ENCODE measurements at places on chromosomes 3 and 15.

GRCh38 chr3:185646382-185647133, 60.5 kb downstream of the SENP2 start:
- no peak for DNase-seq

- no peak for DNase-seq
Measured at GRCh38 chr3:193929373-193929772, 206.6 kb upstream of the HES1 start.

DNA sequence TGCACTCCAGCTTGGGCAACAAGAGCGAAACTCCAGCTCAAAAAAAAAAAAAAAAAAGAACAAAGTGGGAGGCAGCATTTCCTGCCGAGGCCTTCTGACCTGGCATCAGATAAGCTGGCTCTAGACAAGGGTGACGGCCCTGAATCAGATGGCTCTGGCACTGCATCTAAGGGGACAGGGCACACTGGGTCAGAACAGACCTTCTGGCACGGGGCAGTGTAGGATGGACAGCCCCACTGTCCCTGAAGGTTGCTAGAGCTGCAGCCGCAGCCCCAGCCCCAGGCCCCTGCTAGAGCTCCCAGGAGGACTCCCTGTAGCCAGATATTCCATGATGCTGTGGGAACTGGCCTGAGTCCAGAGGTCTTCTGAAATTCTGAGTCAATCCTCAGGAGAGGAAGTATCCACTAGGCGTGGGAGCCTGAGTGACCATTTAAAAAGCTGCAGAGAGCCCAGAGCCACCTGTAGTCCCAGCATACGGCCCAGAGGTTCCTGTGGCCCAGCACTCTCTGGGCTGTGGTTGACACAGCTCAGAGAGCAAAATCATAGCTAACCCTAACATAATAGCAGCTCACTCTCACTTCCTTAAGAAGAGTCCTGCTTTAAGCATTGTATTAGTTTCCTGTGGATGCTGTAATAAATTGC, 69.2 kb upstream of the MFGE8 start:
- peak; percentile 85 for DNase-seq

DNA sequence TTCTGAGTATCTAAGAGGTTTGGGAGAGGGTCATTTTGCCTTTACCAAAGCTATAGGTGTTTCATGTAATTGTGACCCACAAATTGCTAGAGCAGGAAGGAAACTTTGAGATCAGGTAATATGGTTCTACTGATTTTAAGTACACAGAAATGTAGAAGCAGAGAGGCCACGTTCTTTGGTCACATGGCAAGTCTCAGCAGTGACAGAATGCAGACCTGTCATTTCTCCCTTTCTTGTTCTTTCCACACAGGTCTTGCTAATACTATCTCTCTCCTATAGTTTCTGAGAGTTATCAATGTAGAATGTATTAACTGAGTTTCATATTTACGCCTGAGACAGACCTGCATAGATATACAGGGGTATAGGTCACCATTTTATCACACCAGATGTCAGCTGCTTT, 10.9 kb upstream of the RTP1 start:
- no peak for DNase-seq

DNA sequence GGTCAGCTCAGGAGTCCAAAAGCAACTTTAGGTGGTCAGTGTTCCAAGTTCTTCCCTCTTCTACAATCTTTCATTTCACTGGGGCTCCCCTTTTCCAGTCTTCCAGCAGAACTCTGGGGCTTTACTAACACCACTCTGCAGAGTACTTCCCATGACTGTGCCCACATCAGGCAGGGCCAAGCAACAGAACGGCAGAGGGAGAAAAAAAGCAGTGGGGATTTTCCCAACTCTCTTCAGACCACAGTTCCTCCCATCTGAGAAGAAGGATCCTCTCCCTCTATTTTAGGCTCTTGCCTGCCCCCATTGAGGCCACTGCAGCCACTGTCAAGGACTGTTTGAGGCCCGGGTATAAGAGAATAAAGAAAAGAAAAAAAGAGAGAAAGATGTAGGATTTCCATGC, 70.7 kb downstream of the TTBK2 start:
- no peak for DNase-seq

- DNase-seq = peak; percentile 78
Measured at GRCh38 chr3:37174532-37175126, at the start of gene LRRFIP2. LRRFIP2 (minus strand) TSS chr3:37174582; CDS start chr3:37148983, 25,599 bp downstream.

- DNase-seq = no peak
Measured at GRCh38 chr3:143585720-143586456, 262.4 kb downstream of the SLC9A9 start.

DNA sequence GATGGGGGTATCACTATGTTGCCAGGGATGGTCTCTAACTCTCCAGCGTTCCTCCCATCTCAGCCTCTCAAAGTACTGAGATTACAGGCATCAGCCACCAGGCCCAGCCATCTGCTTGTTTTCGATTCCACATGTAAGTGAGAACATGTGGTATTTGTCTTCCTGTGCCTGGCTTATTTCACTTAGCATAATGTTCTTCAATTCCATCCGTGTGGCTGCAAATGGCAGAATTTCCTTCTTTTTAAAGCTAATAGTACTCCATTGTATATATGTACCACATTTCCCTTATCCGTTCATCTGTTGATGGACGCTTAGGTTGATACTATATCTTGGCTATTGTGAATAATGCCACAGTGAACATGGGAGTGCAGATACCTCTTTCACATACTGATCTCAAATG, 70.6 kb downstream of the ASB7 start:
- no peak for DNase-seq

DNA sequence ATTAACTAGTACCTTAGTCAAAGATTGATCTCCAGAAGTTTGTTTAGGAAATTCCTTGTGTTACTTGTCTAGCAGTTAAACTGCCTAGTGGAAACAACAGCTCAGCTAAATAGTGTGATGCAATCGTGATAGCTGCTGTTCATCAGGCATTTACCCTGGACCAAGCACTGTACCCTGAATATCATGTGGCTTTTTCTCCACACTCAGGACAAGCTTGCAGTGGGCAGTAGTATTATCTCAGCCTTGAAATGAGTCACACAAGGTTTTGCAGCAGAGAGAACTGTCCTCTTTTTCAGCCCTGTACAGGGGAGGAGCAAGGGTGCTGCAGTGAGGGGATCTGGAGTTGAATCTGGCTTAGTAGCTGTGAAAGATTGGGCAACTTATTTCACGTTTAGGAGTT, 208.4 kb downstream of the TP63 start:
- DNase-seq = peak; percentile 90

DNA sequence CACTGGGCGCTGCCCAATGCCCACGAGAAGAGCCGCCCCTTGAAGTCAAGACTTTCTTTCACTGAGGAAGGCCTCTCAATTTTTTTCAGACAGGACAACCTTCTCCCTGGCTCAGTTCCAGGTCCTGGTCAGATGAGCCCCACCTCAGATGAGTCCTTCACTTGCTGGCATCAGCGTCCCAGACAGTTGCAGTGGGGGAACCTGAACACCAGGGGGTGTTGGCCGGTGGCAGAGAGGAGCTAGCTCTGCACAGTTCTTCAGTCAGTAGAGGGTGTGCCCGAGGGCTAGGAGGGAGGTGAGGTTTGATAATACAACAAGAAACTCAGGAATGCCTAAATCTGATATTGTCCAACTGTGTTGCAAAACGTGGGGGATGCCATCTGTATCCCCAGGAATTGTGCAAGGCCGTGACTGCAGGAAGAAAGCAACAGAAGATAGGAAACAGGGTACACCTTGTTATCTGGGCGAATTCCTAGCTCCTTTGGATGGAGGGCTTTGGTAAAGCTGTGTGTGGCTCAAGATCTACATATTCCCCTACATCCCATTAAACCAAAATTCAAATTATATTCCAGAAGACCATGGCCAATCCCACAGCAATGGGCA, 34.3 kb downstream of the CCR3 start:
- DNase-seq = peak; percentile 20

DNA sequence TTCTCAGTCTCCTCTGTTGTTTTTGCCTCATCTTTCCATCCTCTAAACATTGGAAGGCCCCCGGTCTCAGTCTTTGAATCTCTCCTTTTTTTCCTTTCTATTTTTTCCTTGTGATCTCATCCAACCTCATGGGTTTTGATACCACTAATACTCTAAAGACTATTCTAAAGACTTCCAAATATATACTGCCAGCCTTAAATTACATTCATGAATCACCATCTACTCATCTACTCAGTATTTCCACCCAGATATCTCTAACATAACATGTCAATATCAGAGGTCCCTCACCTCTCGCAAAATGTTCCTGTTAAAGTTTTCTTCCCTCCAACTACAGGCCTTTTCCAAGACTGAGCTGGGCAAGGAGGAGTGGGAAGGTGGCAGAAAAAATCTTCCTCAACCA, 282.5 kb upstream of the TTC14 start:
- DNase-seq = no peak

DNA sequence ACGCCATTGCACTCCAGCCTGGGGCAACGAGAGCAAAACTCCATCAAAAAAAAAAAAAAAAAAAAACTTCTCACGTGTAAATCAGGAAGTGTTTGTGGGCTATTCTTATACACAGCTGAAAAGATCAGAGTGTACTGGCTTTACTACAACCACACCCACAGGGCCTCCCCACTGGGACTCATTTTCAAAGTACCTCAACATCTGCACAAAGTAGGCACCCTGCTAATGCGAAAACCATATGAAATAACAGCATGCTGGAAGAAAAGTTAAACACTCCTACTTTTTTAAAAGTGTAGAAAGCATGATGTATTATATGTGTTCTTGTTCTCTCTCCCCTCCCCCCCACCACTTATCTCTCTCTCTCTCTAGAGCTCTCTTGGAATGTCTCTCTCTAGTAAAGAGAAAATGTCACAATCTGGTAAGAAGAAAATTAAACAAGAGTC, 11.1 kb downstream of the UACA start:
- peak; percentile 70 for DNase-seq

GRCh38 chr3:14847613-14848541, 29.1 kb downstream of the FGD5 start:
- no peak for DNase-seq

DNA sequence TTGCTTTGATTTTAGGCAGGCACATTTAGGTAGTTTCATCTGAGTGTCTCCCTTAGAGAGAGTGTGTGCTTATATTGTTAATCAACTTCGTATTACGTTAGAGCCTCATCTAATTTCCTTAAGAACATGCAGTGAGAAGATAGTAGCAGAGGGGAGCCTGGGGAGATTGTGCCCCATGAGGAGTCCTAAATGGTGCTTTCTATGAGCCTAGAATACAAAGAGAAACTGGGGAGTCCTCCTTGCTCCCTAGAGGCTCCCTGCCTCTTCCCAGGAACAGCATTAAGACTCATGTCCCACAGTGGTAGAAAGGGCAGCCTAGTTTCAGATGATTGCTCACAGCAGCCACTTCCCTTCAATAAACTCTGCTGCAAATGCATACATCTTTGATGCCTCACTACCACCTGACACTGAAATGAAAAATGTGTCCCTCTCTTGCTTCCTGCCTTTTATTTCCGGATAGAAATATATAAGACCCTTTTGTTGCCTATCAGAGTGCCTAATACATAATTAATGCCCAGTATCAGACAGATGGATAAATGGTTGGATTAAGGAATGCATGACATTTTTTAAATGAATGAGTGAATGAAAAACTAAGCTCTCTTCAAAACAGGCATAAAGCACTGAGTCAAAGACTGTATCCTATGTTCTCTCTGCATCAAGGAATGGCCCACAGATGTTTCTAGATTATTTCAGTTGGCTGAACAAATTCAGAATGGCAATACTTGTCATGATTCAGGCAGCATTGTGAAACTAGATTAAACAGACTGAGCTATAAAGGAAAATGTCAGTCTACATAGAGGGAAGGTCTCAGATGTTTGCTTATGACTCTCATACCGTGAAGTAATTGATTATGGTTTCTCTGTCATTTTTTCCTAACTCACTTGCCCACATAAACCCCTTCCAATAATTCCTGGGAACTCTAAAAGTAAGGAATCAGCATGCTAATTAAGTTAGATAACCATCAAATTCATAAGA, 362.1 kb downstream of the LRRC3B start:
- no peak for DNase-seq
